ENCODE measurements at places on chromosomes 4 and X. TPM values are rescaled to one million over a fixed set of nuclear protein-coding genes. Genes with fewer than 3 reads are reported as not detected.

The CTAG1B gene
- total RNA-seq: not detected

The LPAR4 gene
- not detected for total RNA-seq

The TBC1D8B gene
- 1.2 TPM for total RNA-seq

The HEPH gene
- total RNA-seq: not detected

The QDPR gene
- total RNA-seq: 42.2 TPM

The IRS4 gene
- not detected for total RNA-seq

The TMPRSS11F gene
- total RNA-seq: not detected

The KLHL13 gene
- 1.5 TPM for total RNA-seq

The SYTL4 gene
- not detected for total RNA-seq

The ART3 gene
- total RNA-seq: not detected

The STAP1 gene
- 22.1 TPM for total RNA-seq

The CCDC110 gene
- total RNA-seq: 0.57 TPM

The MAP3K15 gene
- 1.3 TPM for total RNA-seq

The FGFBP2 gene
- total RNA-seq: not detected

The GAGE1 gene
- not detected for total RNA-seq

The CLGN gene
- 0.10 TPM for total RNA-seq

The HS3ST1 gene
- not detected for total RNA-seq

The ASB9 gene
- total RNA-seq: 0.48 TPM

The HTR2C gene
- total RNA-seq: not detected

The DMD gene
- total RNA-seq: 0.37 TPM

The ARX gene
- total RNA-seq: not detected

The MGST2 gene
- 5.4 TPM for total RNA-seq

The WDR45 gene
- 22.5 TPM for total RNA-seq

The RRAGB gene
- 3.4 TPM for total RNA-seq

The GRID2 gene
- not detected for total RNA-seq

The MSANTD1 gene
- total RNA-seq: 0.49 TPM

The PDE6B gene
- 17.4 TPM for total RNA-seq

The AFF2 gene
- 1.7 TPM for total RNA-seq

The ASMTL gene
- 47.2 TPM for total RNA-seq

The BEX1 gene
- total RNA-seq: 0.30 TPM

The LUZP4 gene
- not detected for total RNA-seq

The AREG gene
- 1.5 TPM for total RNA-seq

Data from activated naive CD4-positive, alpha-beta T cell treated with anti-CD3 and anti-CD28 coated beads for 36 hours (primary cell).